Astrocyte of the spinal cord (primary cell): ENCODE measurements at places on chromosomes 1 and 21.

DNA sequence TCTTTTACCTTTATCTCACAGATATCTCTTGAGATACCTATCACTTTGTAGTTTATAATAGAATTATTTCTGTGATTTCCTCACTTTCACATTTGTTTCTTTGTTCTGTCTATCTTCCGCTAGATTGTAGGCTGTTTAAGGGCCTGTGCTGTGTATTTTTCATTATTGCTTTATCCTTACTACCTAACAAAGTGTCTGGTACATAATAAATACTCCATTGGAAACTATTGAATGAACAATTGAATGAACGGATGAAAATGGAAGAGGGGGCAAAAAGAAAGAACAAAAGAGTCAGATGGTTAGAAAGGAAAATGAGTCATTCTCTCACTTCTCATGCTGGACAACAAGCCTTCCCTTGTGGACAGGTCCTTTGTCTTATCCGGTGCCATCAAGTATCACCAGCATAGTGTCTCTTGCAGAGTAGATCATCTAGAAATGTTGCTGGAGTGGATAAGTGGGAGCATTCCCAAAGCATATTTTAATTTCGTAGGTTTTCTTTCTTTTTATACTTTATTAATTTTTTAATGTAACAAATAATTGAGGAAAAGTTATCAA lies 159.8 kb downstream of the NEK7 start:
- DNase-seq = no peak

DNA sequence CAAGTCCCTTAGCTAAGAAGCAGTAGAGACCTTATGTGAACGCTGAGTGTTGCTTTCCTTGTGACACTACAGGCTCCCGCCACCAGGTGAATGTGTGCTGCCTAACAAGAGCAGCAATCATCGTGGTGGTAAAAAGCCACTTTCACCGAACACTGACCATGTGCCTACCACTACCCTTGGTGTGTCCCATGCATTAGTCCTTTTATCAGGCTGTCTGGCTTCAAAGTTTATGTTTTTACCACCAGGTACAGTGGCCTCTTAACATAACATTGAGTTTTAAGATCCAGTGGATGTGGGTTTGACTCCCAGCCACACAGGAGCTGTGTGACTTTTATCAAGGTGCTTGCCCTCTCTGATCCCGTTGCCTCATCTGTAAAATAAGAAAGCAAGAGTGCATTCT lies 1.7 kb downstream of the C1QB start:
- DNase-seq = no peak

DNA sequence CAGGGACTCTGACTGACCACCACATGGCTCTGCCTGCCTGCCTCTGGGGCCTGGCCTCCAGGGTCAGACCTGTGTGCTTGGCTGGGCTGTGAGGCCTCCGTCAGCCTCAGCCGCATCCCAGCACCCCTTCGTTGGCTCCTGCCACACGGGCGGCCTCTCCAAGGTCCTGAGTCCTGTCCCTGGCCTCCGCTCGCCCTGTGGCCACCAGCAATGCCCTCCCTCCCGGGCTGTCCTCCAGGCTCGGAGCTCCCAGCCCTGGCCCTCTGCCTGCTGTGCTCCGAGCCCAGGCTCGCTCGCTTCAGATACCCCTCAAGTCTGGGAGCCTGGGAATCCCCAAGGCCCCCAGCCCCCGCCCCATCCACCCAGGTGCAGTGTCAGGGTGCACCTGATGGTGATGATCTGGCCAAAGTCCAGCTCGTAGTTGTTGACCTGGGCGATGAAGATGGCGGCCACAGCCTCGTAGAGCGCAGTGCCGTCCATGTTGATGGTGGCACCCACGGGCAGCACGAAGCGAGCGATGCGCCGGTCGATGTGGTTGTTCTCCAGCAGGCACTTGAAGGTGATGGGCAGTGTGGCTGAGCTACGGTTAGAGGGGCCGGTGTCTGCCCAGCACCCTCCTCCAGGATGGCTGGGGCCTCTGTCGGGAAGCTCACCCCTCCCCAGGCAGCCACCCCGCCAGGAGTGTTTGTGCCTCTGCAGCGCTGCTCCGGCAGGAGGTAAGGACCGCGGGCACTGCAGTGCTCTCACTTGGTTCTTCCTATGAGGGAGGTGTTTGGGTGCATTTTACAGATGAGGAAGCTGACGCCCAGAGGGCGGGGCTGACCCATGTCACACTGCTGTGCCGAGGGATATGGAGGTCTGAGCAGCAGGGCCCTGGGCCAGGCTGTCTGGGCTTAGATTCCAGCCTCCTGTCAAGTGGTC lies 28.5 kb downstream of the PODN start:
- no peak for DNase-seq

DNA sequence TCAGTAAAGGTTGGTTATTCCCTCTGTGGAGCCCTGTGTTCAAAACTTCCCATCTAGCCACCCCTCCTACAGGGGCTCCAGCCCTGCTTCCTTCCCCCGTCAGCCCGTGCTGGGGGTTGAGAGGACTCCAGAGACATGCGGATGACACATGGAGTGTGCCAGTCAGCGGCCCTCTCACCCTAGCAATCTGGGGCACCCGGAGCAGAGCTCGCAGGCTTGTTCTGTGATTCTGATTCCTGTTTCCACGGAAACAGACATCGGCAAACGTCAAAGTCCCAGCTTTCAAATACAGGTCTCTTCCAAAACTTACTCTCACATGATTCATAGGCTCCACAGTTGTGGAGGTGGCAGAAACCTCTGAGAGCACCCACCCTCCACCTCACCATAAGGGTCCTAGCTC lies 9.8 kb upstream of the SSBP3 start:
- no peak for DNase-seq

- no peak for DNase-seq
Observed at GRCh38 chr1:47441450-47442106, 3.7 kb downstream of the FOXD2 start.

- peak; percentile 78 for DNase-seq
Observed at GRCh38 chr1:53470155-53470554, 11.0 kb downstream of the DMRTB1 start.

DNA sequence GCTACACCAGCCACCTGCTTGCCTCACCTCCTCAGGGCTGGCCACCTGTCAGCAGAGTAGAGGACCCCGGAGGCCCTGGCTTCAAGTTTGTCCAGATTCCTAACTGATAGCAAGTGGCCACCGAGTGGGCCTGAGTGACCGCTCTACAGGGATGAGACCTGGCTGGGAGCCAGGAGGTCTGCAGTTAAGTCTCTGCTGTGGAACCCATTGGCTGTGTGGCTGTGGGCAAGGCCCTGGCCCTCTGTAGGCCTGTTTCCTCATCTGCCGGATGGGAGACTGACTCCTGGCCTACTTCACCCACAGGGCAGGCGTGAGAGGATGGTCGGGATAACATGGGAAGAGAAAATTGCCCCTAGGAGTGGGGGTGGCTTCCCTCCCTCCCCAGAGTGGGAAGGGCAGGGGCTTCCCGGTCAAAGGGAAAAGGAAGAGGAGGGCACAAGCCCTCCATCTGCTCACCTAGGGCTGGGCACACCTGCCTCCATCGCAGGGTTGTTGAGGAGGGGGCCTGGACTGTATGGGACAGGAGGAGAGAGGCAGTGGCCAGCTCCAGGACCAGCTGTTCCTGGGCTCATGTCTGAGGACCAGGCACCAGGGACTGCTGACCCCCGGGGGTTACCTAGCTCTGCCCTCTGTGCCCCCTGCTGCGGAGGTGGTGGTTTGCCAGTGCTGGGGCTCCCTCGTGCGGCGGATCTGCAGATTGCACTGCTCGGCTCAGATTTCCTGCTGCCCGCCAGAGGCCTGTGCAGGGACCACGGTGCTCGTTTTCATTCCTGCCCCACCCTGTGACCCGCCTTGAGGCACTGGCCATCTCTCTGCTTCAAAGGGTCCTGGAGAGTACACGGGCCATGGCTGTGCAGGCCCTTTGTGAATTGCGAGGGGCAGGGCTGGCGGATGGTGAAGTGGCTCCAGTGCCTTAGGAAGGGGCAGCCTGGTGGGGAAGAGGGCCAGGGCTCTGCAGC lies 9.1 kb upstream of the MTFR1L start:
- peak; percentile 35 for DNase-seq

GRCh38 chr1:97159342-97159741 lies 437.8 kb downstream of the PTBP2 start:
- no peak for DNase-seq

GRCh38 chr21:41664881-41665765 lies 101.7 kb downstream of the RIPK4 start:
- DNase-seq = peak; percentile 48

- DNase-seq = peak; percentile 84
Observed at GRCh38 chr1:153985341-153985912, 712 bp downstream of the RAB13 start.

GRCh38 chr1:172952516-172952915 lies 98.2 kb downstream of the TNFSF18 start:
- no peak for DNase-seq

DNA sequence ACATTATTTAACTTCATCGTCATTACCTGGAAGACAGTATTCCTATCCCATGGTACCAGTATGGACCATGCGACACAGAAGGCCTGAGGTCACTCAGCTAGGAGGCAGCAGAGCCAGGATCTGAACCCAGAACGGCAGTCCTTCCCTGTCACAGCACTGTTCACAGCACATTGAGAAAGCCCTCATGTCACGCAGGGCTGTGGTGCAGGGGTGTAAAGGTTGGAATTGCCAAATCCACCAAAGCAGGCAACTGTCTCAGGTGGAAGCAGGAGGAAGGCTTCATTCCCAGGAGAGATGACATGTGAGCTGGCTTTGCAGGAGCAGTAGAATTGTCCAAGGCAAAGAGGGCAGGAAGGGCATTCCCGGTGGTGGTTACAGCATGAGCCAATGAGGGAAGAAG lies 9.9 kb upstream of the TTC22 start:
- DNase-seq = no peak

GRCh38 chr1:198909973-198910372 lies 271.1 kb downstream of the PTPRC start:
- peak; percentile 70 for DNase-seq

GRCh38 chr1:203860396-203861025 lies 888 bp upstream of the SNRPE start:
- DNase-seq = peak; percentile 50

DNA sequence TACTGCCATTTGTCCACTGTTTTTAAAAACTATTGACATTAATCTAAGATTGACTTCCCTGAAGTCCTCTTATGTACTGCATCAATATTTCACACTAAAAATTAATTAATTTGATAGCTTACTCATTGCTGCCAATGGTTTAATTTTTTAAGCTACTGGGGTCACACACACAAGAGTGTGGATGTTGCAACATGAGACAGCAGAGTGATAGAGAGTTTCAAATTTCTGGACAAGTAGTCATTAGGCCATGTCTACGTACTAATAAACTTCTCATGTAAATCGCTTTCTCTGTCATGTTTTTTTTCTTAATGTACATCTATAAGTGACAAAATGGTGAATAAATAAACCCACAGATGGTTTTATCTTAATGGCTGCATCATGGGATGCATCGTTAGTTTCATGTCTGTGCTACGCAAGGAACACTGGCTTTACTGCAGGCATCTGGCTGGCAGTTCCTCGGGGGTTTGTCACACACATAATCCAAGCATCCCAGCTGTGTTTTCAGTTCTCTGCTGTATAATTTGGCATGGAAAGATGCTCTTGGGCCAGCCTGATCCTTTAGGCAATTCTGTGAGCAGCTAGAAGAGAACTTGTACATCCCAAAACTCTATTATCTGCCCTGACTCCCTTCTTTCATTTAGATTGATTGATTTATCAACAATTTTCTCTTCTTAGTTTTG lies 16.4 kb upstream of the CHODL start:
- no peak for DNase-seq

DNA sequence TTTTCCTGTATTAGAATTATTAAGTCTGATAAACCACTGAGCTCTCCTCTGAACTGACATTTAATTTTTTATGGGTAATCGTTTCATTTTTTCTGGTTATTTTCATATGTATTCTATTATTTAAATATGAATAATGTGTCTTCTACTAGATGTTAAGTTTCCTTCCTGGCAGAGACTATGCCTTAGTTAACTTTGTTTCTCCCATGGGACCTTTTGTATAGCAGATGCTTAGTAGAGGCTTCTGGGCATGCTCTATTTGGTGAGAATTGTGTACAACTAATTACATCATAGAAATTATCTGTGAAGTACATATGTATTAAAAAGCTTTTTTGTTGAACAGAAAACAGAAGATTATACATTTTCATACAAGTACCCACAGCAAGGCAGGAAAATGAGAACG lies 23.4 kb downstream of the CTBS start:
- no peak for DNase-seq

DNA sequence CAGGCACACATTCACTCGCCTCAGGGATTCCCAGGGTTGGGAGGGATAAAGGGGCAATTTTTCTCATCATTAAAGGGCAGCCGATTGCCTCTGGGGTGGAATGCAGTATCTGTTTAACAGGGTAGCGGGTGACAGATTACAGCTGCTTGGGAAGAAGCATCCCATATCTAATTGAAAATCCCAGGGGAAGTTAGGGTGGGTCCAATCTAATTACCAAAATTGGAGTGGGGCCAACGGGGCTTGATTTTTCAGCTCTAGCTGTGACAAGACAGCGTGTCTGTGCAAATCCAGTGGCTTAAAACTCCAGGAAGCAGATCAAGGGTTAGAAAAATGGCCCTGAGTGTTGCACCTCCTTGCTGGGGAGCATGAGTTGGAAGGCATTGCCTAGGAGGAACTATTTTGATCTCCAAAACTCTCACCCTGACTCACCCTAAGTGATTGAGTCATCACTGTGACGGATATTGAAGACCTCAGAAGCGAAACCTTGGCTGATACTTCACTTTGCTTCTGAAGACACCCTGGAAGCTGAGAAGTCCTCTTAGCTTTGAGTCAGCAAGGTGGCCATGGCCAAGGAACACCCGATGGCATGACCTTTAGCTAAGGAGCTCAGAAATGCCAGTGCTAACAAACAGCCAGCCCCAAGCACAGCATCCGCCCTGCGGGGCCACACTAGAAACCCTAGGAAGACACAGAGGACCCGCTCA lies 46.0 kb downstream of the GRHL3 start:
- peak; percentile 91 for DNase-seq

- DNase-seq = peak; percentile 44
Observed at GRCh38 chr1:228515200-228515834, 28.1 kb downstream of the RNF187 start.

GRCh38 chr21:43634618-43635017 lies 24.7 kb downstream of the HSF2BP start:
- no peak for DNase-seq

DNA sequence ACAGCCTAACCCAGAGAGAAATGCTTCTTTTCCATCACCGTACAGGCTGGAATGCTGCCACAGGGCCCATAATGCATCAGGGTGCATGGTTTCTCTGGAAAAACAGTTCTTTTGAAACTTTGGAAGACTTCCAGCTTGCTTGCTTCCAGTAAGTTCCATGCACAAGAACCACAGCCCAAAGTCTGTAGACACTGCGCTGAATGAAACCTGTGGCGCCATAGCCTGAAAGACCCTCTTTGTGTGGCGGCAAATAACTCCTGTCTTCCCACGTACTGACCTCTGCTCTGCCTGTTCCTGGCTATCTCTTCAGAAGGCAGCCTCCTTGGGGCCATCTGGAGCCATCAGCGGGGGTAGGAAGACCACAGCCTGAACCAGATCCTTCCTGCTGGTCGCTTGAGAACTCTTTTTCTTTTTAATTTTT lies 15.1 kb downstream of the MIIP start:
- DNase-seq = peak; percentile 61

DNA sequence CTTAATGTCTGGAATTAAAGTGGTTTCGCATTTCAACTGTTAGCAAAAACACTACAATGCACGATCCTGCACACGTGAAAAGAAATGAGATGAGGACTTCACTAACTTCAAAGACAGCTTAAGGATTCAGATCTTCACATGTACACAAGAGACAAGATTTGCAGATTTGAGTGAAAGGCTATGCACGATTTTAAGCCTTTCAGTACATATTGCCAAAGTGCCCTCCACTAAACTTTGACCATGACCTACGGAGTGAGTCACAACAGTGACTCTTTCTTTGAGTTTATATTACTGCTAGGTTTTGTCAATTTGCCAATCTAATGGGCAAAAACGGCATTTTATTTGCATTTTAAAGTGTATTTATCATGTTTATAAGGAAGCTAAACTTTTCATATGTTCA lies 41.2 kb upstream of the CR1L start:
- DNase-seq = peak; percentile 14
